ENCODE measurements at places on chromosomes 13 and 19. TPM values are rescaled to one million over a fixed set of nuclear protein-coding genes. Genes with fewer than 3 reads are reported as not detected.

The ZNF578 gene
- total RNA-seq: 4.7 TPM

The KLHL1 gene
- total RNA-seq: not detected

The ZNF728 gene
- 0.24 TPM for total RNA-seq

The C19orf38 gene
- total RNA-seq: 0.78 TPM

The MAP4K1 gene
- not detected for total RNA-seq

The CACNG7 gene
- total RNA-seq: 9.0 TPM

The FUT1 gene
- total RNA-seq: 0.06 TPM

The NECTIN2 gene
- 70.1 TPM for total RNA-seq
